Skeletal muscle cell (primary cell): ENCODE measurements at places on chromosomes 6 and 20.

DNA sequence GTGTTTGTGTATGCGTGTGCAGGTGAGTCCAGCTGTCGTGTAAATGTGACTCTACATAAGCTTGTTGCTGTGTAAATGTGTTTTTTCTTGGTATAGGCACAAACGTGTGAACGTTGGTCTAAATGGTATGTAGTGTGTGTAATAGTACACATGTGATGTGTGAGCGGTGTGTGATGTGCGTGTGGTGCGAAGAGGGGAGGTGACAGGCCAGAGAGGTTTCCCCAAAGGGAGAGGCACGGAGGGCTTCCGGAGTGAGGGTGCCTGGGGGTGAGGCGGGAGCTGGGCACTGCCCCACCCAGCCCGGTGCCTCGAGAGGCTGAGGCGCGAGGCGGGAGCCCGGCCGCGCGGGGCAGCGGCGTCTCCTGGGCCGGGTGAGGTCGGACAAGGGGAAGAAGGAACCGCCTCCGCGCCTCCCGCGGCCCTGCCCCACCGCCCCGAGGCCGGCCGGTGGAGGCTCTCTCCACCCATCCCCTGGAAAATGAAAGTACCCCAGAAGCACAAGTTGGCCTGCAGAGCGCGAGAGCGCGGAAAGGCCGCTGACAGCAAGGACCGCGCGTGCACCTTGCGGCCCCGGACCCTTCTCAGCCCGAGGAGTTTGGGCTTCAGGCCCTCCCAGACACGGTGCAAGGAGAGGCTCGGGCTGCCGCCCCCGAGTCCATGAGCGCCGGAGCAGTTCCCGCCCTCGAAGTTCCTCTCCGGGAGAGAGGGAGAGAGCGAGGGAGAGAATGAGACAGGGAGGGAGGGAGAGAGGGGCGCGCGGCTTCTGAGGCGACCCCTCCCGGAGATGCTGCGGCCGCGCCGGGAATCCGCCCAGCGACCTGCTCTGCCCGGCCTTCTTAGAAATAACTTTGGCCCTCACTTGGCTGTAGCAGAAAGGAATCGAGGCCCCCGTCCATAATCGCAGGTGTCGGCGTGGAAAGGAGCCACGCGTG lies 43.2 kb upstream of the OSTM1 start:
- no peak for DNase-seq

DNA sequence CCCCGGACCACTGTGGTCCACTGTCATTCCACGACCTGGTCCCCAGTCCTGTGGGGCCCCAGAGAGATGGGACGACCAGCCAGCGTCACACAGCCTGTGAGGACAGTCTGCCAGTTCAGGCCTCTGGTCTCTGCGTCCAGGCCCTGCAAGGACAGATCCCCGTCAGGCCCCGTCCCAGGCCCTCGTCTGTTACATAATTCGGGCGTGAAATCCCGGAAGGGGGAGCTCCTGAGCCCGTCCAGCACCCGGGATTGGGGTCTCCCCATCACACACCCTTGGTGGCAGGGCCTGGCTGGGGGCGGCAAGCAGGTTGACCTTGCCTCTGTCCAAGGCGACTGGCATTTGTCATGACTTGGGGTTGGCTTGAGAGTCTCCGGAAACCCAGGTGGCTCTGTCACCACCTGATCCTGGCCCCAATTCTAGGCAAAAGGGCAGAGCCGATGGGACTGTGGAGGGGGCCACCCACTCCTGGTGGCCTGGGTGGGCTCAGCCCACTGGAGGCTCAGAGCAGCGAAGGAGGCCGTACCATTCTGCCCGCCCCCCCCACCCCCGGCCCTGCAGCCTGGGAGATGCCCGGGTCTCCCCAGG lies 73.8 kb upstream of the GATA5 start:
- no peak for DNase-seq

DNA sequence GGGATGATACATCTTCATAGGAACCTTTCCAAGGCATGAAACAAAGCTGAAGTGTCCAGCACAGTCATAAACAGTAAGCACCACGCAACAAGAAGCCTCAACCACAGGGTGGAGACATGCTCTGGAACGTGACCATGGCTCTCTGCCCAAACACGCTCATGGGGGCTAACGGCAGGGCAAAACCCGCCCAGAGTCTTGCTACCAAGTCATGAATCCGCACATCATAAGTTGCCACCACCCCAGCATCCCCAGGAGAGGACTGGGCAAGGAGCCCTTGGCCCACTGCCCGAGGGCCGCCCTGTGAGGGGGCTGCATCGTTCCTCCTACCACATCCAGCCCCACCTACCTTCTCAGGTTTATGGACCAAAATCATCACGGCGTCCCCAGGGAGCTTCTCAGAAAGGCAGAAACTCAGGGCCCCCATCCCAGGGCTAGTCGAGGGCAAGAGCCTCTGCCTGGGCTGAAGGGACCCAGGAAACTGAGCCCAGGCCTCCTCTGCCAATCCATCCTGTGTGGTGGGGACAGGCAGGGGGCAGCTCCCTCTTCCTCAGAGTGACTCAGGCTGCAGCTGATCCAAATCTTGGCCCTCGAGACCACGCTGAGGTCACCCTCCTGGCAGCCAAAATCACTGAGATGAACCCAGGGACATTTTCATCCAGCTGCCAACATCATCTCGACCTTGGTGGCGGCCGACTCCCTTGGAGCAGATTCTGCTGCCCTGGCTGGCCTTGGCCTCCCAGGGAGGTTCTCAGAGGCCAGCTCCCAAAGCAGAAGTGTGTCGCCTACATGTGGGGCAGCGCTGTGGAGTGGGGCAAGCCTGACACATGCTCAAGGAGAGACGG lies 42.6 kb downstream of the BMP7 start:
- no peak for DNase-seq

- DNase-seq = no peak
Observed at GRCh38 chr6:157491571-157492232, 110.7 kb downstream of the ZDHHC14 start.

GRCh38 chr20:3758566-3758965 lies 9.0 kb downstream of the ADISSP start:
- DNase-seq = no peak

GRCh38 chr6:151108548-151108947 lies 131.2 kb upstream of the AKAP12 start:
- DNase-seq = no peak

DNA sequence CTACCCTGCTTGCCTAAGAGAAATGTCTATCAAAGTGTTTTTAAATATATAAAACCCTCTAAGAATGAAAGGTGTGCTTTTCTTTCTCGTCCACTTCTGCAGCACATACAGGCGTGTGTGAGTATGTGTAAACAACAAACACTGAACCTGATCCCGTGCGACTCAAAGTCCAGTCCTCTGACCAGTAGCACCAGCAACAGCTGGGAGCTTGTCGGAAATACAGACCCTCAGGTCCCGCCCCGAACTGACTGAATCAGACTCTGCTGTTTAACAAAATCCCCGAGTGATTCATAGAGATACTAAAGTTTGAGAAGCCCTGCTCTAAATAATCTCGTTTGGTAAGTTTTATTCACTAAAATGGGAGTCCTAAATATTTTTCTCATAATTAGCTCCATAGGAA lies 208.0 kb upstream of the KCNQ5 start:
- no peak for DNase-seq

DNA sequence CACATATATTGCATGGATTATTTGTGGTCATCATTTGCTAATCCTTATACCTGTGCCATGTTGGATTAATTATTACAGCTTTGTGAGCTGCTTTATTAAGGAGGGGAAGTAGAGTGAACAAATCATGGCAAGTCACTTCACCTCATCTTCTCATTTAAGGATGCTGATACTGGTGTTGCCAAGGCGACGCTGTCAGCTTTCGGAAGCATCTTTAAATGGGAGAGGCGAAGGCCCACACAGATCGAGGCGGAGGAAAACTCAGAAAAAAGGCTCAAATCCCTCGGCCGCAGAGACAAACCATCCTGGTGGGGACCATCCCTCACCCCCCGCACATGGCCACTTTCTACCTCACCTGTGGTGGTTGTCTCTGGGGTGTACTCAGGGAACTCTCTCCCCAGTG lies 34.8 kb downstream of the FAM110A start:
- DNase-seq = no peak

- no peak for DNase-seq
Observed at GRCh38 chr20:37308086-37309050, 18.9 kb downstream of the MANBAL start.

DNA sequence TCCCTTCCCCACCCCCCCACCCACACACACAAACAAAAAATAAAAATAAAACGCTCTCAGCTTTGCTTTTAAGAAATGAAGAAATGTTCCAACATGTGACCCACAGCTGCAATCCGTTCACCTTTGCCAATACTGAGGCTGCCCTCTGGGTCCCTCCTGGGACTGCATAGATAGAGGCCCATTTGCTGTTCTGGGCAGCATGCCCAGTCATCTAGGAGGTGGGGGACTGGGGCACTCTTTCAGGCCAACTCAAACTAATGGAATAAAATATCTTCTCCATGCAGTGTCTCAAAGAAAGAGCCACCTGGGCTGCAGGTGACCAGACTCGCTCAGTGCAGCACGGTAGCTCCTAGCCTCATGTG lies 79.9 kb downstream of the SLC22A3 start:
- peak; percentile 87 for DNase-seq

- no peak for DNase-seq
Observed at GRCh38 chr6:89145091-89145955, 532 bp upstream of the PM20D2 start.
